ENCODE measurements at places on chromosomes 1 and 21.

DNA sequence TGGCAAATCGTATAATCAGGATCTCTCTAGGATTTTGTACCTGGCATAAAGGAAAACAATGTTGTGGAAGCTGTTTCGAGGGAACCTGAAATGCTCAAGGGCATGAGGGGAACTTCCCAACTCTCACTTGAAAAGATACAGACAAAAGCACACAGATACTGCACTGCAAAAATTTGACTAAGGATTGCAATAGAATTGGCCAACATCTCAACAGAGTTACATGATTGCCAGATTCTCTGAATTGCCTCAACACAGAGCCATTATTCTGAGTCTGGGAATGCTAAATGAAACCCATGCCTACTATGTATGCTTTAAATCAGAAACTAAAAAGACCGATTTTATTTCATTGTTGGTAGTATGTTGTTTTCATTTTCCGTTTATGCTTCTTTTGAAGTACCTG lies 16.0 kb downstream of the KRTAP19-8 start:
- DNase-seq = no peak

DNA sequence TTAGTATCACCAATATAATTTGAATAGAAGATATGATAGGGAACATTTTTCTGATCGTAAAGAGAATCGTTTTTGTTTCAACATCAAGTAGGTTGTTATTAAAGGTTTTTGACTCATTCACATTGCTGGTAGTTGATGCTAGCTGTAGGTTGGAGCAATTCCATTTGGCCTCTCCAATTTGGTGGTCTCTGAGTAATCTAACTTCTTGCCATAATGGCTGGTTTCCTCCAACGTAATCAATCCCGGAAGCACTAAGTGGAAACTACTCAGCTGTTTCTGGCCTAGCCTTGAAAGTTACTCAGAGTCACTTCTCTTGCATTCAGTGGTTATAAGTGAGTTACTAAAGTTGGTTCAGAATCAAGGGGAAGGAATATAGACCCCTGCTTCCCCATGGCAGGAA lies 26.0 kb downstream of the RCOR3 start:
- DNase-seq = no peak

DNA sequence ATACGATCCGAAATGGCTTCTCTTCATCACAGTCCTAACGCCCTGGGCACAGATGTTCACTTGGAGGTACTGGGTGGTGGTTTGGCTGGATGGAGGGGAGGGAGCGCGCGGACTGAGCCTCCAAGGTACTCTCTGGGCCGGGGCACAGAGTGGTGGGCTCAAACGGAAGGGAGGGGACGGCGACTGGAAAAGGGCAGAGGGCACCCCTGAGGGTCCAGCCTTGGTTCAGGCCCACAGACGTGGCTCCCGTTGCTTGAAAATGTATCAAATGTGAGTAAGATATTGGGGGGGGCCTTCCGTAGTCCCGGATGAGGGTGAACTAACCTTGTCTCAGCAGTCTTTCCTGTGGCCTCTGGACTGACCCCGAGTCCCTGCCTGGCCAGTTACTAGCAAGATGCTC lies 463 bp downstream of the IL12RB2 start:
- no peak for DNase-seq

GRCh38 chr1:35883635-35884101 lies 659 bp downstream of the AGO1 start:
- no peak for DNase-seq

- no peak for DNase-seq
Measured at GRCh38 chr1:223878598-223879325, 33.0 kb upstream of the TP53BP2 start.

DNA sequence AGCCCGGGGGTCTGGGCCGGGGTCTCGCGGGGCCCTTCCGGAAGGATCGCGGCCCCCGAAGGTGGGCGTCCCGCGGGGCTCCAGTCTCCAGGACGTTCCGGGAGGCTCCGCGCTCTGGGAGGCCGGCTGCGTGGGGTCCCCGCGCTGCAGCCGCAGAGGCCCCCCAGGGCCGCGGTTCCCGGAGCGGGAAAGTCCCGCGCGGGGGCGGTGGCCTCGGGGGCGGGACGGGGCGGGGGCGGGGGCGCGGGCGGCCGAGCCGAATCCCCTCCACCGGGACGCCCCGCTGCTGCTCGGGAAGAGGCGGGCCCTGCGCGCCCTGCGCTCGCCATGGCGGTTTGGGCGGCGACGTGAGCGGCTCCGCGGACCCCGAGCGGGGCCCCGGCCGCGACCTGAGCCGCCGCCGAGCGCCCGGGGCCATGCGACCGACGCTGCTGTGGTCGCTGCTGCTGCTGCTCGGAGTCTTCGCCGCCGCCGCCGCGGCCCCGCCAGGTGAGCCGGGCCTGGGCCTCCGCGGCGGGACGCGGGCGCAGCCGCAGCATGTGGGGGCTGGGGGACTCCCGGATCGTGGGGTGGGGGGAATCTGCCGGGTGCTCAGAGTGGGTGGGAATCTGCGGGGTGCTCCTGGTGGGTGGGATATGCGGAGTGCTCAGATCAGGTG lies at the start of gene IFNGR2:
TSS of gene IFNGR2 (plus strand) at position 286 of the 658 bp plus-strand sequence. CDS start at position 417, 131 bp downstream.
- peak; percentile 35 for DNase-seq

GRCh38 chr1:116259663-116260062 lies 113.4 kb upstream of the ATP1A1 start:
- DNase-seq = no peak

- DNase-seq = no peak
Measured at GRCh38 chr1:67345556-67345955, 37.9 kb downstream of the IL12RB2 start.

DNA sequence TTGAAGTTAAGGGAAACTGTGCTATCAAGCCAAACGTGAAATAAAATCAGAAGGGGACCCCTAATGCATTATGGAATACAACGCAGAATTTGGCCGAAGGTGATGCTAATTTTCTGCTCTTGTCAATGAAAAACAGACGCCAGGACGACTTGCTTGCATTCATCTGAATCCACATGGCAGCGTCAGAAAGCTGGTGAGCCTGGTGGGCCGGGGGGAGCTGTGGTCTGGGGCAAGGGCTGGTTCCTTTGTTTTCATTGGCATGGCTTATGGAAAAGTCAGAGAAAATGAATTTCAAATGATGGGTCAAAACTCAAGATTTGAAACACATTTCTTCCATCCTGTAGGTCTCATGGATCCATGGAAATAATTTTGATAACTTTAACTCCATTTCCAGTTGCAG lies 86.4 kb upstream of the RUNX1 start:
- DNase-seq = no peak

DNA sequence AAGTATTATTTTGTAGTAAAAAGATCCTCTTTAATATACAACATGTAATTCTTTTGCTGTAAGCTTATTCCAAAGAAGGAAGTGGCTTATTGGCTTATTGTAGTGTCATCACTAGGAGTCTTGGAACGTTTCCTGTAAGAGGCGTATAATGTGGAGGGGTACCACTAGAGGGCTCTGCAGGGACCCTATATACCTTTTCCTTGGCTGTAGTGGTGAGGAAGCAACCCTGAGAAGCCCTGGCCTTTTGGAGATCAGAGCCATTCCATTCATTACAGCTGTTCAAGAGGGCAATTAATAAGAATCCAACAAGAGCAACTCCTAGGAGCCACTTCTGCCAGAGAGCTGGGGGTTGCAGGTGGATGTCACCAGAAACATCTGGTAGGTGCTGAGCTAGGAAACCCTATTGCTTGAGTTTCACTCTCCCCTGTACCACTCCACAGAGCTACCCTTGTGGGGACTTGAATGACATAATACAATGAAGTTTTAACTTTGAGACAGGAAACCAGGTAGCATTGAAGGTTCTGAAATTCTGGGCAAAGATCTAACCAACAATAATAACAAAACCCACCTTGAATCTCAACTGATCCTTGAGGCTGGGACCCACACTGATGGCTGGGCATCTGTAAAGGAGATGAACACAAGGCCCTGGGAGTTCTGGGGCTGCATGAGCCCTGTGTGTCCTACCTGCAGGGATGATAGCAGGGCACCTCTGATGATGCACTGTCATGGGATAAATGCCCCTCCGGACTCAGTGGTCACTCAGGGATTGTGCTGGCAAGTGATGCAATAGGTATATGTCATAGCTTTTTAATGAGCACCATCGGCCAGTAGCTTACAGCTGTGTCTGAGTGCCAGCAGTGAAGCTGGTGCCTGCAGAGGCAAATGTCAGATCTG lies 160.2 kb upstream of the COA6 start:
- DNase-seq = no peak

- DNase-seq = no peak
Measured at GRCh38 chr1:234621657-234622335, 11.8 kb upstream of the IRF2BP2 start.

DNA sequence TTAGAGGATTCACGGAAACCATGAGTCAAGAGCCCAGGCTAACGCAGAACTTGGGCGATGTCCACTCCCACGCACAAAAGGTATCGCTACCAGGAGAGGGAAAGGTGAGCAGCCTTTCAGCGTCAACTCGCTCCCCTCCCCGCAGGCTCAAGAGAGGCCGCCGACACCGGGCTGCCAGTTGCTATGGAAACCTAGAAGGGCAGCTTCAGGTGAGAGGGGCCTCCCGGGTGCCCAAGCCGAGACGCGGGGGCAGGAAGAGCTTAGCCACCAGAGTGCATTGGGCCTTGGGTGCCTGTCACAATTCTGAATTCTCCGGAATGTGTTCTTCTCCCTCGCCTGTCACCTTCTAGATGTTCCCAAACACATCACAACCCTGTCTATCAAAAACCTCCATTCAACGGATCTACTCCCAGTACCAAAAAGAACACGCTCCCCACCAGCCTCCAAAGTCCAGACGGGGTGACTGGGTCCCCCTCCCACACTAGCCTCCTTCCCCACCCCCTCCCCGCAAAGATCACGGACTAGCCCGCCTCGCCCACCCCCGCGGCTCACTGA lies 694 bp downstream of the MEAF6 start:
- DNase-seq = no peak

GRCh38 chr21:37130971-37131370 lies 57.9 kb downstream of the TTC3 start:
- DNase-seq = no peak

DNA sequence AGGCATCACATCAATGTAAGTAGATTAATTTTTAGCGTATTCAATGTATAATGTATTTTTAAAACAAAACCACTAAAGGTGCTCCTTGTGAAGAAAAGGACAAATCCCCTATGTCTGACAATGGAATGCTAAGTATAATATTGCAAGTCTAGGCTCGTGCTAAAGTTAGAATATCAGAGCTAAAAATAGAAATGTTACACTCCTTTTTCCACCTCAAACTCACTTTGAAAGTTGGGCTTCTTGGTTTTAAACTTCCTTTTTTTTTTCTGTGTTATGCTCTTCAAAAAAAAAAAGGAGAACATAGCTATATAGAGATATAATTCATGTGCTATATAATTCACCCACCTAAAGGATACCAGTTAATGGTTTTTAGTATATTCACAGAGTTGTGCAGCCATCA lies 3.6 kb upstream of the SERBP1 start:
- peak; percentile 12 for DNase-seq

DNA sequence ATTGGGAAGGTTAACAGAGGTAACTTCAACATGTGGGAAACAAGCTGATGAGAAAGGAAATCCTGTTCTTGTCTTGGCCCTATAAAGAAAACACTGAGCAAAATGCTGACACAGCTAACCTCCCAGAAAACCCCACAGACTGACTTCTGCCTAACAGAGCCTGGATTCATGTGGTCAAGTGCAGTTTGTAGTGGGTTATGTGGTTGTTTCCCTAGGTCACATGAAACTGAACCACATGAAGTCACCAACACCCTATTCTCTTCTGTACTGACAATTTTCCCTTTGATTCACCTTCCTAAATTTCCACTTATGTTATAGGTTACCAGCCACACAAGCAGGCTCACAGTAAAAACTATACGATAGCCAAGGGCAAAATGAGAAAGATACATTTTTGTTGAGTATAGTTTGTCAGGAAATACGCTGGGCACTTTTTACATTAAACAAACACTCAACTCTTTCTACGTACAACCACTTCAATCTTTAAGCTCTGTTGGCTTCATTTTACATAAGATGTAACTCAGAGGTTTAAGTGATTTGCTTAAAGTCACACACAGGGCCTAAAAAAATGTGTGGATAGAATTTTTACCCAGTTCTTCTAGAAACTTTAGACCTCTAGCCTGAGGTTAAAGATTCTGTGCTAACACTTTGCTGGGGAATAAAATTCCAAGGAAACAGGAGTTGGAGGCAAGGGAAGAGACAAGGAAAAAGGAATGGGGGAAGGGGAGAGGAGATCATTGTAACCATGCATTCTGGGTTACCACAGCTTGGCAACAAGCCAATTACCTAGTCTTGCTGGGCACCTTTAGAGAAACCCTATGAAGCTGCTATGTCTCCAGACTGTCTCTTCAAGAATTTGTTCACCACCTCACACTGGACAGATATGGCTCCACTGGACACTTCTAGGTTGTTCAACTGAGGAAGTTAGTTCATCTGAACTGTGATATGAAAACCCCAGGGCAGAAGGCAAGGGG lies 601.6 kb upstream of the USP24 start:
- no peak for DNase-seq

- no peak for DNase-seq
Measured at GRCh38 chr1:231355171-231355570, 17.1 kb downstream of the SPRTN start.

GRCh38 chr1:163035446-163036249 lies 33.5 kb upstream of the RGS4 start:
- no peak for DNase-seq

GRCh38 chr1:248817065-248817464 lies 8.7 kb downstream of the SH3BP5L start:
- DNase-seq = no peak

DNA sequence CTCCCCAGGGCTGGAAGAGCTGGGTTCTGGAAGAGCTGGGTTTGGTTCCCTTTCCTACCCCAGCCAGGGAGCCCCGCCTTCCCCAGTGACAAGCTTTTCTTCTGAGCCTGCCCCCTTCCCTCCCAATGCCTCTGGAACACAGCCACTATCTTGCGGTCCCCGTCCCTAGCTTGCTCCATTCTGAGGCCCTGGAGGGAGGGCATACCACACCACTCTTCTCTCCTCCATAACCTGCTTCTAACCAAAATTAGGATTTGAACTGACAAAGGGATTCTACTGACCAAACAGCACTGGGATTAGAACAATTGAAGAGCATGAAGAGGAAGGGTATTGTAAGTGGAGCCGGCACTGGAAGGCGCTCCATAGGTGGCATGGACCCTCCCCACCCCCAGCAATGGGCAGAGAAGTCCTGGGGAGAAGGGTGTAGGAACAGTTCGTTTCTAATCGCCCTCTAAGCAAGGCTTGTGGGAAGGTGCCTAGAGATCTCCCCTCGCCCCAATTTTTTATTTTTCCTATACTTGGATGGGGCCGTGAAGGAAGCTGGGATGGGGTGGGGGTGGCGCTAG lies 690 bp downstream of the C1orf216 start:
- DNase-seq = peak; percentile 32

- DNase-seq = no peak
Measured at GRCh38 chr1:199272139-199272544, 633.3 kb downstream of the PTPRC start.

GRCh38 chr1:110237386-110238152 lies 27.5 kb downstream of the KCNC4 start:
- peak; percentile 55 for DNase-seq
